ENCODE measurements at places on chromosomes 4 and X.

- no peak for DNase-seq
These were observed 34.1 kb downstream of the SETD7 start for GRCh38 chr4:139521754-139522401.

DNA sequence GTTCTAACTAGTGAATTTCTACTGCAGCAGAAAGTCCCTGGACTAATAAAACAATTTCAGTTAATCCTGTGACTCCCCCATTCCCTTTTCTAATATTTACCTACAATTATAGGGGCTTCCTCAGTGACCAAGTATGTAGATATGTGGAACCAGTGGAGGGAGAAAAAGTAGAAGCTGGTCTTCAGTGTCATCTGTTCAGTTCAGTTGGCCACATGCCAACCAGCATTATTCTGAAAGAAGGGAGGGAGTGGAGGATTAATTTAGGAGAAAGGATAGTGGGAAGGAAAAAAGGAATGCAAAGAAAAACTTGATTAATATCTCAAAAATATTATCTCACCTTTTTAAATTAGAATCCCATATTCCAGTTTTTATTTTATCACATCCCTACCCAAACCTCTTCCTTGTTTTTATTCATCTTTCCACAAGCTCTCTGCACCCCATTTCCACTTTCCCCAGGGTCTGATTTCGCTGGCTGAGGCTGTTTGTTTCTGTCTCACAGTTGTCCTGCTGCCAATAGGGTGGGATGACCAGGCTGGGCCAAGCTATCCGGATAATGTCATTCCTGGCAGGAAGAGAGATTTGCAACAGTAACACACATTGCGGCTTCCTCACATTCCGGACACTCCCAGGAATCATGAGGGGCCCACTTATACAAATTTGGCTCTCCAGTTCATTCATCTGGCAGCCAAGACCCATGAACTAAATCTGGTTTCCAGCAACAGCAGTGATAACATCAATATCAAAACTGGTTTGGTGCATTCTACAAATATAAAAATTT lies 24.6 kb upstream of the ANTXR2 start:
- DNase-seq: peak; percentile 55

- DNase-seq: no peak
These were observed 28.3 kb downstream of the ZFYVE28 start for GRCh38 chr4:2390146-2390545.

- no peak for DNase-seq
These were observed 83.1 kb upstream of the ENPP6 start for GRCh38 chr4:184300816-184301215.

DNA sequence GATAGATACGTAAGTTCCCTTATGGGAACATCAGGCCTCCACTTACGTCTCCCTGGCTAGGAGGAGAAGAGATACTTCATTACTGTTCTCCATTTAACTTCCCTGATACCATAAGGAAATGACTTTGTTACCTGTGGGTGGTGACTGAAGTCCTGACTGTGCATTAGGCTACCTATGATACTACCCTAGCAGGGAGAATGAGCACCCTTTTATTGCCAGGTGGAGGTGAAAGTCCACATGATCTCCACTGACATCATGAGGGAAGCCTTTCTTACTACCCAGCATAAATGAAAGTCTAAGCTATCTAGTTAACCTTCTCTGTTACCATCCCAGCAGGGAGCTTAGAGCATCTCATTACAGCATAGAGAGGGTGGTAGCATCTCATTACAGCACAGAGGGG lies 24.4 kb upstream of the LAMTOR3 start:
- no peak for DNase-seq

DNA sequence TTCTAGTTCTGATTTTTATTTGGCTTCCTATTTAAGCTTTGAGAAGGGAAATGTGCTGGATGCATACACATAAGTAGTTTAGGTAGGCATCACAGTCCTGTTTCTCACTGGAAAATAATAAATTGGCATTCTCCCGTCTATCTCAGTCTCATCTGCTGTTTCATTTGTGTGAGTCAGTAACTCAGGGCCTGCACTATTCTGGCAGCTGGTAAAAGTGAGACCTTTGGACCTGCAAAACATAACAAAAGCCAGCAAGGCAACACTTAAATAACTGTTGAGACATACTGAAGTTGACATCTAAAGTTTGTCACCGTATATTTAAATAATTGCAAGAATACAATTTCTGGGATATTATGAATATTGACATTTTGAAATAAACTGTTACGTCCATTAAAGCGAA lies 8.6 kb upstream of the UBQLN2 start:
- DNase-seq: no peak

GRCh38 chr4:1365271-1366178 lies 18.5 kb downstream of the UVSSA start:
- peak; percentile 19 for DNase-seq

DNA sequence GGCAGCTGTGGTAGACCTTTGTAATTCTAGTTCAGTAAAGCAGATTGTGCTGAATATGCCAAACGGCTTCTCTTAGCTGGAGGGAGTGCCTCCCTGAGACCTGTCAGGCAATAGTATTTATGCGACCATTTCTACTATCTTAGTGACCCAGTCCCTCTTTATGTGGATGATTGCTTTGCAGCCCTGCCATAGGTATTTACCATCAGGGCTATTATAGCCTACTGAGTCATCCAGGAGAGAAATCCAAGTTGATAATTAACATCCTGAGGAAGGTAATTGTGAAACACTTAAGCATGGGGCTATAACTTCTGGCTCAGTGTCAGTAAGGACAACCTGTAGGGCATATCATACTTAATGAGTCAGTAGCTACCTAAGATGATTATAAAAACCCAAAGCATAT lies 103.9 kb upstream of the MAOA start:
- DNase-seq: no peak

DNA sequence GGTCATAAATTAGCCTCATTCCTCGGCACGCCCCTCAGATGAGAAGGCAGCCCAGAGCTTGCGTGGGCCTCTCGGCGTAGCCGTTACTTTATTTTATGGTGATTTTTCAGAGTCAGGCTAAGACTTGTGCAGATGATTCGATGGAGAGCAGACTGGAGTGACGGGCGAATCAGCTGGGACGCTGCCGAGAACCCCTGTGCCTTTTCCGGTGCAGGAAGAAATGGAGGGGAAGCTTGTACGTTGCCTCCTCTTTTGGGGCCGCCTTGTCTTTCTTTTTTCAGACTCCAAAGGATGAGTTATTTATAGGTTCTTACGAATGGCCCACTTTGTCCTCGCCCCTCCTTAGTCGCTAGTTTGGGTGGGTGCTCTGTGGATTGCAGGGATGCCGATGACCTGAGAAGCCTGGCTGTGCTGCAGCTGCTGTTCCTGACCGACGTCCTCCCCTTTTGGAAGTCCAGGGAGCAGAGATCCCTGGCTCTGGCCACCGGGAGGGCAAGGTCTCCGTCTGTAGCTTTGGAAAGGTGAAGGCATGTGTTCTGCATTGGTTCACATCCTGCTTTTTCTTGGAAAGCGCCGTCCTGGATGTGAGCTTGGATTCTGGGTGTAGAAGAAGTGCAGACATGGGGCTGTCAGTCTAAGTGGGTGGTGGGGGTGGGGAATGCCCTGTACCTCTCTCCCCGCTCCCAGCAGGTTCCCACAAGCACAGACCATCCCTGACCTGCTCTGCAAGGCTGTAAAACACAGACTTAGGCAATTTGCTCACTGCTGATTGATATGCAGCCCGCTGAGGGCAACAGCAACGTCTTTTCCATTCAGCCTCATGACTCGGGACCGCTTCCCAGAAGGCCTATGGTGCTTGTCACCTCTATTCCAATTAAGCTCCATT lies 9.3 kb downstream of the SORCS2 start:
- DNase-seq: no peak

DNA sequence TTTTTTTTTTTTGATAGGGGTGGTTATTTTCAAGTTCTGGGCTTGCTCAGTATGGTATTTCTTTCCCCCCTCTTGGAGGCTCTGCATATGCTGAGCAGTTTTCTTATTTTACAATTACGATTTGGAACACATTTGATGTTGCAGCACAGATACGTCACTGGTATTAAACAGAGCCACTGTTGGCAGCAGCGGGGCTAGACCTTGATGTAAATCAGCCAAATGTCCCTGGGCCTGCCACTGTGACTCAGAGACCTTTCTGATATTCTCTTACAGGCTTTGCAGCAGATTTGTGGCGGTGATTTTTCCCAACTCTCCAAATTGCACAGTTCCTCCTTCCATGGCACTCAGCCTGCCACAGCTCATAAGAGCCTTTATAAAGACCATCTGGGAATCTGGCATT lies 81.1 kb downstream of the VMA21 start:
- DNase-seq: no peak

GRCh38 chr4:78601013-78601412 lies 49.4 kb downstream of the ANXA3 start:
- DNase-seq: no peak

- no peak for DNase-seq
These were observed 9.7 kb upstream of the SH3KBP1 start for GRCh38 chrX:19897091-19897490.

GRCh38 chr4:41853973-41854372 lies 81.3 kb upstream of the TMEM33 start:
- DNase-seq: no peak

GRCh38 chrX:132602701-132603100 lies 113.9 kb upstream of the MBNL3 start:
- DNase-seq: no peak

DNA sequence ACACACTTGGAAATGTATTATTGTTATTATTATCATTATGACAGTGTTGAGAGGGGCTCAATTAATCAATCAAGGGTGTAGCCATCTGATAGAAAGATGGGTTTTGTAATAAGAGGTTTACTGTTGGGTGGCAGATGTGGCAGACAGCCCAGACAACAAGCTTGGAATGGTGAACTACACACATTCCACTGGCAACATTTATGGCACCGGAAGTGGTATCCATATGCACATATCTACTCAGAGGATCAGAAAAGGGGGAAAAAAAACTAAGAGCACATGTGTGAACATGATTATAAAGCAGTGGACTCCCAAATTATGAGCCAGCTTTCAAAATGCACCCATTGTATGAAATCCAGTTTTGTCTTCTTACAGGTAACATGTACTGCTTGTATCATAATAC lies 125.9 kb upstream of the ARX start:
- no peak for DNase-seq

- DNase-seq: no peak
These were observed 128.7 kb downstream of the MGST2 start for GRCh38 chr4:139794158-139794954.

GRCh38 chr4:120218981-120219380 lies 152.3 kb upstream of the MAD2L1 start:
- DNase-seq: no peak

DNA sequence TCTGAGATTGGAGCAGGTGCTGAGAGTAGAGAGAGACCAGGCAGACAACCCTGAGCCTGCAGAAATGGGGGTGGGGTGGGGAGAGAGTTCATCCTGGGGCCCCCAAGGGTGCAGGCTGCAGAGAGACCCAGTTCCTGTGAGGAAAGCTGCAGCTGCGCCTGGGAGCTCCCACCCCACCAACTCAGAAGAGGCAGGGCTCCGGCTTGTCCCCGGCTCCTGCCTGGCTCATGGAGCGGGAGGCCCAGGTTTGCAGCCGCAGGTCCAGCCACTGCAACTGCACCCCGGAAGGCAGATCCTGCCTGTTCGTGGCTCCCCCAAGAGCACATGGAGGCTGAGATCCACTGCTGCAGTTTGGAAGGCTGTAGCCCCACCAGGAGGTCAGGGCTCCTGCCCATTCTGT lies 44.2 kb upstream of the DGKK start:
- no peak for DNase-seq

DNA sequence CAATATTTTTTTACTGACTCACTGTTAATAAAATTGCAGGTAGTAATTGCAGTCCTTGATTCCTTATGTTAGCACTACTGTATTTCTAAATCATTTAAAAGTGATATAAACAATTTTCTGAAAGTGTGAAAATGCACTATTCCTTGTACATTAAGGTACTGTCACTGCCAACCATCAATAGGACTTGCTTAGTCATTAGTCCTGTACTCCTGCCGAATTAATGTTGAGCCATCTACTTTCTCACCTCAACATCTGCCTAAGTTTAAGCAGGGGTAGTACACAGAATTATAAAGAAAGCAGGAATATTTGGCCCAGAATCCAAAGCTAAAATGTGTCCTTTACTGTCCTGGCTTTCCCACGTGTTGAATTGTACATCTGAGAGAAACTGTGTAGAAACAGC lies 87.0 kb upstream of the TRPC3 start:
- no peak for DNase-seq

DNA sequence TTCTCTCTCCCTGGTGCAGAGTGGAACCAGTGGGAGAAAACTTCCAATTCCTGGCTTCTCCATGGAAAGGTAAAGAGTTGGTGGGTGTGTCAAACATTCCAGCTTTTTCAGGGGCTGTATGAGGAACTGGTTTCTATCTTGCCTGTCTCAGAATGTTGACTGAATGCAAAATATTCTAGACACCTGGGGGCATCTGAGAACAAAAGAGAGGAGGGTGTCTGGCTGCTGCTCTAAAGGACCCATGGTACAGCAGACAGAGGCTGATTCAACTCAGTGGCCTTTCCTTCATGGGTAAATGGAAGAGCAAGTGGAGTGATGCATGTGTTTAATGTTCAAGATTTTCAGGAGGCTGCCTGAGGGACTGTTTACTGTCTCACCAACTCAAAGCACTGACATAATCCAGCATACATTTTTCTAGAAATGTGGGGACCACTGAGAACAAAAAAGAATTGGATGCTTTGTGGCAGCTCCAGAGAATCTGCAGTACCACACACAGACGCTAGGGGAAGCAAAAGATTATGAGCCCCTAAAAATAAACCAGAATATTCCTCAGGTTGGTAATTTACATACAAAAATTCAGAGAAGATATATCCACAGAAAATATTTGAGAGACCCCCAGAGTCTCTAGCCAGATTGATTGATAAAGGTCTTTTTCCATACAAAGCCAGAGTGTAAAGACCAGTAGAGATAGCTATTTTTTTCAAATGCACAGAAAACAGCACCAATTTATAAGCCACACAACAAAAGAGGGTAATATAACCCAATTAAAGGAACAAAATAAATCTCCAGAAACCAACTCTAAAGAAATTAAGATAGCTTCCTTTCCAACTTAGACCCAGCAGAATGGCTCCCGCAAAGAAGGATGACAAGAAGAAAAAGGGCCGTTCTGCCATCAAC lies 48.0 kb upstream of the STARD8 start:
- DNase-seq: no peak

Data from left ventricle myocardium superior (tissue), 1 donor.